ENCODE measurements at places on chromosomes 5 and 9.

GRCh38 chr5:113245427-113246225 lies 189.2 kb downstream of the TSSK1B start:
- no peak for DNase-seq

GRCh38 chr5:43601454-43602260 lies 1.3 kb upstream of the NNT start:
- no peak for DNase-seq

DNA sequence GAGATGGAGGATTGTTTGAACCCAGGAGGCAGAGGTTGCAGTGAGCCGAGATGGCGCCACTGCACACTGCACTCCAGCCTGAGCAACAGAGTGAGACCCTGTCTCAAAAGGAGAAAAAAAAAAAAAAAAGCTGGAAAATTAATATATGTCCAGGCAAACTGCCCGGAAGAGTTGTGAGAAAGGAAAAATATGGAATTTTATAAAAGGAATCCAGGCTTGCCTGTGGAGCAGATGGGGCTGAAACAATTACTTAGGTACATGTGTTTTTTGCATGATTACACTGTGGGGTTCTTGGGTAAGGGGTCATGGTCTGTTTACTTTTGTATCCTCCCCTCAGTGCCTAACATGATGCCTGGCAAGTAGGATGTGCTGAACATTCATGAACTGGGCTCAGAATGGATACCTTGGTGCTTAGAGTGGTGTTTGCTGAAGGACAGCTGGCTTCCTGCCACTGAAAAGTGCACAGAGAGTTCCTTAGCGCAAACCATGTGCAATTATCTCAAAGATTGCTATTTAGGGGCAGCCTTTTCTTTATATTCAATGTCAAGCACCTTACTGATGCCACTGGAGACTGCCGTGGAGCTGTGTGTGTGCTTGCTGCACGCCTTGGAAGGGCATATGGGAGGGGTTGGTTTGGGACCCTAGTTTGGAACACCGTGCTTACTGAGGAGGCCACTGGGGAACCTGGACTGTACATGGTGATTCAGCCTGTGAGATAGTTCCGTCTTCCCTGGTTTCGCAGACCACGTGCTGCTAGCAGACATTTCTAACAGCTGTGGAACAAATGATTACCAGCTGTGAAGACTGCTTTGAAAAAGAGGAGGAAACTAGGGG lies 78.4 kb downstream of the MAP1B start:
- DNase-seq: no peak

- no peak for DNase-seq
Measured at GRCh38 chr9:93464395-93464794, 11.0 kb upstream of the FAM120AOS start.

- DNase-seq: no peak
Measured at GRCh38 chr5:23072179-23072578, 219.0 kb upstream of the CDH12 start.

DNA sequence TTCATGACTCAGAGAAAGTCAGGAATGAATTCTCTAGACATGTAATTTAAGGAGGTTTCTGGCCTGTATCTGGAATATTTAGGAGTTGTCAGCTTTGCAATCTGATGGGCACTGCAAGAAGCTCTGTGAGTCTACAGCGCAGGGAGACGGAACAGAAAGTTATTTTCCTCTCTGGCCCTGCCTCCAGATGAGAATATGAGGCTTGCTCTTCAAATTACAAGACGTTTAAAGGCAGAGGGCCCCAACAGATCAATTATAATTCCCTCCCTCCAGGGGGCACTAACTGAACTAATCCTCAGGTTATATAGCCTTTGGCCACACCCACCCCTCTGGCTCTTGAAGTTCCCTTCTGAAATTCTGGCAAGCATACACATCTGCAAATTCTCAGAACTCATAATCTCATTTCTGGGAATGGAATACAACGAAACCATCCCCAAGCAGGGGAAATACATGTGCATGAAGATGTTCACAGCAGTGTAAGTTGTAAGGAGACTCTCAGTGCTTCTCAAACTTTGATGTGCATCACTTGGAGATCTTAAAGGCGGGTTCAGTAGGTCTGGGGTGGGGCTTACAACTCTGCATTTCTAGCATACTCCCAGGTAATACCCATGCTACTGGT lies 307.6 kb downstream of the CWC27 start:
- peak; percentile 56 for DNase-seq

DNA sequence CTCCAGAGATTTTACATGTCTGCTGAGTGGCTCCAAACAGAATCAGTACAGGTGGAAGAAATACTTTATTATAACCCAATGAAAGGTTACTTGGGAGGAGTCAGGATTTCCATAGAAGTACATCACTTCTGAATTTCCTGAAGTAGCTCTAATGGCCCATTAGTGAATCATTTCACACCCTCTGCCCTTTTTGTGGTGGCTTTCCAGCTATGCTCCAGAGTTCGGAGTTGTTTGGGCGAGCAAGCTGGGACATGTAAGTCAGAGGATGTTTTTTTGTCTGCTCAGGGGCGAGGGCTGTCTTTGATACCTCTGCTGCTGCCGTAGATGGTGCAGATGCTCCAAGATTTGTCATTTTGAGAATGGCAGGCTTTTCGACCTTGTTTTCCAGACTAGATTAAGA lies 226.1 kb downstream of the GOLPH3 start:
- DNase-seq: no peak
